Astrocyte of the hippocampus (primary cell): ENCODE measurements at places on chromosomes 5 and 9.

GRCh38 chr5:61333954-61334867 is 2.2 kb downstream of the ZSWIM6 start:
- DNase-seq: peak; percentile 40

DNA sequence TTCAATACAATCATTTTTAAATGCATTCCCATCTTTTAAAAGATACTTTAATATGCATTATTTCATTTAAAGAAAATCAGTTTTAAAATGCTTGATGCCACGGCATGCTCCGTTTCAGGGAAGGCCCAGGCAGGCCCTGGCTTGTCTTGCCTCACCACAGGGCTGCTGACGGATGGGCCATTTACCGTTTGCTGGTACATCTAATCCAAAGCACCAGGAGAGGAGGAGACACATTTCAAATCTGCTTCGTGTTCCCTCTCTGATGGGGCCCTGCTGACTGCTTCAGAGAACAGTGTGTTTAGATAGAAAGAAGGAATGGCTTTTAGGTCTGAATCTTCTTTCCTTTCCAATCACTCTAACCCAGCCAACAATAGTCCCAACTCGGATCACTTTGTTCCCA is 185.2 kb downstream of the DCP2 start:
- no peak for DNase-seq

- peak; percentile 65 for DNase-seq
Measured at GRCh38 chr5:32687499-32687831, 23.7 kb upstream of the NPR3 start.

GRCh38 chr9:115810166-115810565 is 343.4 kb upstream of the PAPPA start:
- DNase-seq: no peak

DNA sequence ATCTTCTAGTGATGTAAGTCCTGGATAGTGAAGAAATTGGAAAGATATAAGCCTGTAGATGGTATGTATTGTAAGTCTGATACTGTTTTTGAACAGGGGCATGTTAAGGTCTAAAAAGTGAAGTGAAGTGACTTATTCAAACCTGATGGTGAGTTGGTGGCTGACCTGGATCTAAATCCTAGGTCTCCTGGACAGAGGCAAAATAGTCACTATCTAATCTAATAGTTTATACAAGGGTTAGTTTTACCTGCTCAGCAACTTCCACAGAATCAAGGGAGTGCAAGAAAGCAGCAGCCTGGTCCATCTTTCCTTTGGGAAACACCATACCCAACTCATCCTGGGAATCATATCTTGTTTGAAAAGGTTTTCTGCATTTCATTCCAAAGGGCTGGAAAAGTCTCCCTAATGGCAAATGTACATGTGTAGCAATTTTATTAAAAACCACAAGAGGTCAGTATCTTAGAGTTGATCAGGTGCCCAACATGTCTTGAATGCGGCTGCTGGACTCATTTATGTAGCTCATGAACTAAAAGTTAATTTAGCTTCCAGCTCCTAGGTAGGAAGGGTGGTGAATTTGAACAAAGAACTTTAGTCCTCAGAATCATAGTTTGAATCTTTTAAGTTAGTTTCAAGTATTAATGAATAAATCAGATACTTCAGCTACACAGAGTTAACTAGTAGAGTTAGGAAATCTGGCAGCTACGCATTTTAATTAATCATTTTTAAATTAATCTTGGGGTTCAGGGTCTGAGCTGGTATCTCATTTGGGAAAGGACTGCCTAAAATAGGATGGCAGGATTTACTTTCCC is 26.0 kb downstream of the SKP2 start:
- peak; percentile 65 for DNase-seq

- DNase-seq: no peak
Measured at GRCh38 chr5:55578771-55579170, 44.0 kb upstream of the PLPP1 start.

DNA sequence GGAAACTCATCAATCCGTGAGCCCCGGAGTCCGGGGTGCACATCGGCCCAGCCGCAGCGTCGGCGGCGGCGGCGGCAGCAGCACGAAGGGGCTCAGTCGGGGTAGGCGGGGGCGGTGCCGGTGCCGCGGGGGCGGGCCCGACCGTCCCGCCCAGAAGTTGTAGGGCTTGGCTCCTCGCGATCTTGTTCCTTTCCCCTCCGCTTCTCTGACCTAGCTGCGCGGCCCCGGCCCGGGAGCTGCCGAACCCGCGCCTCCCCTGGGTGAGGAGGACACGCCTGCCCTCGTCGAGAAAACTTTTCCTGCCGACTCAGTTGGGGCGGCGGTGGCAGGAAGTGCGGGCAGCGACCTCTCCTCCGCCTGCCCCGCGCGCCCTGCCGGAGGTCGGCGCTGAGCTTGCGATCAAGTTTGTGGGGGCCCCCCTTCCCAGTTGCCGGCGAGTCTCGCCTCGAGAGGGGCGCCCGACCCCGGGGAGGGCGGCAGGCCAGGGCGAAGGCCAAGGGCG is at the start of gene MAN2A1:
Gene MAN2A1 (plus strand): TSS at position 188 of the 502 bp plus-strand sequence. CDS start 491 bp downstream, outside the sequence.
- peak; percentile 89 for DNase-seq

DNA sequence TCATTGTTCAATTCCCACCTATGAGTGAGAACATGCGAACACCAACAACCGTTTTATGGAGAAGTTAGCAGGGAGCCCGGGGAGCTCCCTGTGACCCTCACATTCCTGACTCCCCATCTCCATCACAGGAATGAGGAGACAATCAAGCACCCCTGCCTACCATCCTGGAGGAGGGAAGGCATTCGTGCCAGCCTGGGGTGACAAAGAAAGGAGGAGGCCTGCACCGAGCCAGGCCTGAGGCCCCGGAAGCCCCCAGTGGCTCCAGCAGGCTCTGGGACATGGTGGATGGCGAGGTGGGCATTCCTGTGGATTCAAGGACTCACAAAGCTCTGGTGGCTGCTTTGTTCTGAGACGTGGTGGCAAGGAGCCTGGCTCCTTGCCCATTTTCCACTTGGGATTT is 36.5 kb upstream of the UGT3A1 start:
- DNase-seq: no peak

DNA sequence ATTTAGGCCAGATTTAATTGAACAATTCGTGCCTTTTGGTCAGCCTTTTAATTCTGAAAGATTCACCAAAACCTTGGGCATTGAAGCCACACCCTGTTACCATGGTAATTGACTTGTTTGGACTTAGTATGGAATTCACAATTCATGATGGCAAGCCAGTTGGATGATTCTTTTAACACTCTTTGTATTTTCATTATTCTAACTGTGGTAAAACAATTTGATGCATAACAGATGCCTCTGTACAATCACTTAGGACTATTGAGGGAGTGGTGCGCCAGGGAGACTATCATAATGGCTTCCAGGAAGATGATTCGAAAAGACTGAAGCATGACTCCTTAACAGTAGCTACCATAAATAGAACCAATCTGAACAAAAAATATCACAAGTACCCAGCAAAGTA is 381.1 kb upstream of the ADAMTS16 start:
- no peak for DNase-seq

DNA sequence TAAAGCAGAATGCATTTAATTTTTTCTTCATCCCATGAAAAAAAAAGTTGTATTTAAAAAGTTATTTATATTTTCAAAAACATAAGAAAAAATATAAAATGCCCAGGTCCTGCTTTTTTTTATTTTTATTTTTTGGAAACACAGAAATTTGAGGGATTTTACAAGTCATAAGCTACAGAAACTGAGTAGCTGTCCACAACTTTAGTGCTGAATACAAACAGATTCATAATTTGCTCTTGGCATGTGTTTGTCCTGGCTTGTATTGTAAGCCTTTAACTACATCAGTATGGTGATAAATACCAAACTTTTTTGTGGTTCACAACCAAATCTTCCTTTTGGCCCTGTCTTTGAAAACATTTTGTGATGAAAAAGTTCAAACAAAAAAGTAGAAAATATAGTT is 7.5 kb upstream of the PLCXD3 start:
- DNase-seq: peak; percentile 38

DNA sequence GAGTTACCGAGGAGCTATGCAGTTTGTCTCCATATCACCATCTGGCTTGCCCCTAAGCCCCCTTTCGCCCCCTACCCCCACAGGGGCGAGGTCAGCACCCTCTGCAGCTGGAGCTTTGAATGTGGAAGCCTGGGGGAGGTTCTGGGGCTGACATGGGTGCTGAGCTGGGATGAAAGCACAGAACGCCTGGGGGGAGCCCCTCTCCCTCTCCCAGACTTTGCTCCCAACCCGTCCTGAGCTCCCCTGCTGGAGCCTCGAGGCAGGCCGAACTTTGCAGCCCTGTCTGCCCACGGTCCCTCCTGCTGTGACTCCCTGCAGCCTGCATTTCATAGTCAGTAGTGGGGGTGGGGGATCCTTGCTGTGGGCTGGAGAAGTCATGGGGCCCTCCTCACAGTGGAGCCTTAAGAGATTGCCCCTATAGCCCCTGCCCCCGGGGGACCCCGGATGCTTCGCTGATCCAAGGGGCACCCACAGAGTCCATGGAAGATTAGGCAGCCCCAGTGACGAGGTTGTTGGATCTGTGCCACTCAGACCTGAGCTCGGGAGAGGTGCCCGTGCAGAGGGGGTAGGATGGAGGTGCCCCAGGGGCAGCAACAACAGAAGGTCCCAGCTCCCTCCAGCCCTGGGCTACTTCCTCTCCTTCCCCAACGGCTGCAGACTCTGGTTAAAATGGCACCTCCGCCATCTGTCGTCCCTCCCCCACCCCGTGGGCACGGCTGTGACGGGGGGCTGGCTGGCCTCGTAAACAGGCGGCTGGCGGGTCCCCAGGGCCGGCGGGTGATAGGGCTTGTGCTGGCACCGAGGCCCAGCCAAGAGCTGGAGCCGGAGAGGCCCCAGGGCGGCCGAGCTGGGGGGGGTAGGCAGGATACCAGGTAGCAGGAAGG is 162.0 kb downstream of the C9orf50 start:
- DNase-seq: peak; percentile 54

DNA sequence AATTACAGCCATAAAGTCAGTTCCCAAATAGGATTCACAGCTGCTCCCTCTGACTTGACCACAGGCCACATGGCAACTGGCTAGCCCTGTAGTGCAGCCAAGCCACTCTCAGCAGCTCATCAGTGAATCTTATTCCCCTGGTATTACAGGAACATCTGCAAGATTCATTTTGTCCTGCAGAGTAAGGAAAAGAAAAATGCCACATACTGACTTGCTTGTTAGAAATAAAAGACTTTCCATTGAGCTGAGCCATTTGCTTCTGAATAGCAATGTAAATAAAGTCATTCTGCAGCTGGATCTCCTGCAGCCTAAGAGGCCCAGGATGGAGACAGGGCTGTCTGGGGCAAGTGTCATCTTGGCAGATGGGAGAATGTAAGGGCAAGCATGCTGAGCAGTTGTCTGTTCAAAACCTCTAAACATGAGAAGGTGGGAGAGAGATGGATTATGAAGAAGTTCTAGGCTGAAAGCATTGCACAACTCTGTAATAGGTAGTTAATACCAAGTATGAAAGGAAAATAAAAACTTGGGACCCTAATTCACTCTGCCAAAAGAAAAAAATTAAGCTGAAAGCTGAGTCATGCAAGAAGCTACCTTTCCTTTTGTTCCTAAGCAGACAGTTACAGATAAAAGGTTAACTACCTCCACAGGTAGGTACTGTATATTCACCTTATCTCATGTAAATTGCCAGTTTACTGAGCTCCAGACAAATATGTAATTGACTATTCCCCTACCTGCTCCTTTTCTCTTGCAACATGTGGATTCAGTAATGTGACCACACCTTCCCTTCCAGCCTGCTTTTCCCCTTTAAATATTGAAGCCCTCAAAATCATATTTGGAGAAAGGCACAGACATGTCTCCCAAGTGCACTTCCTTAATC is 244.4 kb upstream of the RAI14 start:
- no peak for DNase-seq

GRCh38 chr9:114409842-114410241 is 22.1 kb upstream of the AKNA start:
- no peak for DNase-seq

DNA sequence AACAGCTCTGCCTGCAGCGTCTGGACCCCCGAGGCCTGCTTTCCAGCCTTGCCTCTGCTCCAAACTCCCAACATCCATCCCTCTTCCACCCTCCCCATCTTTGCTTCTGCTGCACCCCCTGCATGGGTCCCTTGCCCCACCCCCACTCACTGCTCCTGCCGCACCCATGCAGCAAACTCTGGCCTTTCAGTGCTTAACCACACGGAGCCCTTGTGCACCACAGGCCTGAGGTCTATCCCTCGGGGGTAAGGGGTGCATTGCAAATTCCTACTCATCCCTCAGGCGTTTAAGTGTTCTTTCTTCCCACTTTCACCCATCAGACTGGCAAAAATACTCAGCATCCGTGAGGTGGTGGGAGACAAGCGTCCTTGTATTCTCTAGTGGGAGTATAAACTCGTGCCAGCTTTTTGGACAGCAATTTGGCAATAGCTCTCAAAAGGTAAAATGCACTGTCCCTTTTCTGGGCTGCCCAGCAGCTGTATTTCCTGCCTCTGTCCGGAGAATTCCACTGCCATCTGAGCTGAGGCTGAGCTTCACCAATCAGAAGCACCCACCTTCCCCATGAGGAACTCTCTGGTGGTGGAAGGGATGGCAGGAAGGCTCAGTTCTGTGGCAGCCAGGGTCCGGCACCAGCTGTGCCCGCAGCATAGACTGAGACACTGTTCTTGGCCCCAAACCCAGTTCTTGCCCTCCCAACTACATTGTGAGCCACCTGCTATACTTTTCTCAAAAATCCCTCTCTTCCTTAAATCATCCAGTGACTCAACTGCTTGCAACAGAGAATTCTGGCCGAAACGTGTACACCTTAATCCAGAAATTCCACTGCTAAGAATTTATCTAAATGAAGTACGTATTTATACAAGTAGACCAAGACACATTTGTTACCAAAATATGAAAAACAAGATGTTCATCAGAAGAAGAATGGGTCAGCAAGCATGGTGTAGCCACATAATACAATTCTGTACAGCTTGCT is 15.0 kb downstream of the PSMB7 start:
- DNase-seq: peak; percentile 34

DNA sequence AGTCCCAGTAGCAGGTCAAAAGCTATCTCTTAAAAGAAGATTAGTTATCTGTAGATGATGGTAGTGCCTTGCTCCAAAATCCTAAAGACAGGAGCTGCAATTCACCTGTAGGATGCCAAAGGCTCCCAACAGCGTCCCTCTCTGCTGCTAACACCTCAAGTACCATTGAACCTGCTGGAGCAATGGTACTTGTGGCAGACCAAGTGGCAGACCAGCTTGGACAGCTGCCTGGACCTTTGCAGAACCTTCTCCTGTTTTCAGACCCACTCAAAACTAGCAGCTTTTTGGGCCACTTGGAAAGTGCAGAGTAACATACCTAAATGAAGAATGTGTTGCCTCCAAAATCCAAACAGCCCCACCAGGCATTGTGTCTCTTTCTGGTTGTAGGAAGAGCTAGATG is 6.9 kb upstream of the CCDC180 start:
- DNase-seq: no peak

- no peak for DNase-seq
Measured at GRCh38 chr5:6744841-6745705, 31.8 kb downstream of the TENT4A start.

- peak; percentile 84 for DNase-seq
Measured at GRCh38 chr9:123349691-123350480, 6.1 kb upstream of the CRB2 start.

DNA sequence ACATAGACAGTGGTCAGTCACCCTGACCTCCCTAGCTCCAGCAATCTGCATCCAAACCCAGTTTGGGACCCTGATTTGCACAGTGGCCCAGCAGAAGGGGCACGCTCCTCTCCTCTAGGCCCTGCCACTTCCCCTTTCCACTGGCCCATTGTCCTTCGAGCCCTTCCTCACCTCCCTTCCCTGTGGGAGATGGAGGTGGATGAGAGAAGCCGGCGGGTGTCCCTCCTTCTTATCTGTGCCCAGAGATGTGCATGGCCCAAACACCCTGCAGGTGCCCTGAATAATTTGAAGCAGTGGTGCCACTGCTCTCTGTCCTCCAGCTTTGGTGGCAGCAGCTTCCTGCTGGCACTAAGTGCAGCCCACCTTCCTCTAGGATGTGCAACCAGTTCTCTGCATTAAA is 140.0 kb downstream of the BARX1 start:
- DNase-seq: no peak
